Hippocampal formation (tissue), 2 donors: ENCODE measurements at places on chromosomes 11 and 22.

GRCh38 chr11:8282631-8283030, 19.0 kb upstream of the LMO1 start:
- no peak for DNase-seq

GRCh38 chr11:11782532-11783110, 59.2 kb upstream of the USP47 start:
- no peak for DNase-seq

DNA sequence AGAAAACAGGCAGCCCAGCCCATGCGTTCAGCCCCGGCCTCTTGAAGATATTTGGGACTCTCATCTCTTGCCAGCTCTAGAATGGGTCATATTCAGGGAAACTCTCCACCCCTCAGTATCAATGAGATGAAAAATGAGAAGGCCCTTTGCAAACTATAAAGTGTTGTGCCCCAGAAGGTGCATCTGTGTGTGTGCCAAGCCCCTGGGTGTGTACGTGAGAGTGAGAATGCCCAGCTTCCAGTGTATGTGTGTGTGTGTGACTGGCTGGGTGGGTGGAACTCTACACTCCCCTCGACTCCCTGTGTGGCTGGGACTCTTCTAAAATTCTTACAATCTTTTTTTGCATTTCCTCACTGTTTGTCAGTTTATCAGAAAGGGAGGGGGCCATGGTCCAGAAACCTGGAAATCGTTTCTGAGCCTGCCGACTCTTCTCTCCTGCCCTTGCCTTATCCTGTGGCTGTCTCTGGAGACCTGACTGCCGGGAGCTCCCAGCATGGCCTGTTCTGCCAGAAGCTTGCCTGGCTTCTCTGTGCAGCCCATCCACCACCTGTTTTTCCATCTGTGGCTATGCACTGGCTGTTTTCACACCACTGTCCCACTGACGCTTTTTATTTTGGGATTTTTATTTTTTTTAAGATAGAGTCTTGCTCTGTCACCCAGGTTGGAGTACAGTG, 1.2 kb downstream of the P2RY6 start:
- DNase-seq: no peak

- DNase-seq: no peak
Measured at GRCh38 chr22:20238536-20238900, 29.6 kb downstream of the RTN4R start.

DNA sequence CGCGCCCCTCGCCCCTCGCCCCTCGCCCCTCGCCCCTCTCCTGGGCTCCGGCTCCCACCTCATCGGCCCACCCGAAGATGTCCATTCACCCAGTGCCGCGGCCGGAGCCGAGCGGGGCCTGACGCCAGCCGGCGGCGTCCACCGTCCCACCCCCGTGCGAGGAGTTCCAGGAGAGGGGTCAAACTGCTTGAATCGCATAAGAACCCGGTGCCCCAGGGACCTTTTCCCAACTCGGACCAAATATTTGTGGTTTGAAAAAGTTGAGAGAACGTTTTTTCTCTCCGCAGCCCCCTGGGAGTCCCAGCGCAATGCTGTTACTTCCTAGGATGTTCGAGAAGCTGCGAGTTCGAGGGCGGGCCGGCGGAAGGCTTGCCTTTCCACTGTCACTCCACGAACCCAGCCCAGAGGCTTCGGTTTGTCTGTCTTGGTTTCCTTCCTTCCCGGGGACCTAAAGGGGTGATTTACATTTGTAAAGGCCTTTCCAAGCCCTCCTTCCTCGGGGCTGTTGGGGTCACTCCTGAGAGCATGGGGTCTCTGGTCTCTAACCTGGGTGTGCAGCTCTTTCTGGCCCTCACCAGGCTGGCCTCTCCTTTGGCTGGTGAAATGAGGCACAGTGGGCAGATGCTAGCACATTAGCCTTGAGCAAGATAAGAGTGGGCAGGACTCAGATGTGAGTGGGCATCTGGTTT, 38.0 kb downstream of the ETS1 start:
- no peak for DNase-seq

DNA sequence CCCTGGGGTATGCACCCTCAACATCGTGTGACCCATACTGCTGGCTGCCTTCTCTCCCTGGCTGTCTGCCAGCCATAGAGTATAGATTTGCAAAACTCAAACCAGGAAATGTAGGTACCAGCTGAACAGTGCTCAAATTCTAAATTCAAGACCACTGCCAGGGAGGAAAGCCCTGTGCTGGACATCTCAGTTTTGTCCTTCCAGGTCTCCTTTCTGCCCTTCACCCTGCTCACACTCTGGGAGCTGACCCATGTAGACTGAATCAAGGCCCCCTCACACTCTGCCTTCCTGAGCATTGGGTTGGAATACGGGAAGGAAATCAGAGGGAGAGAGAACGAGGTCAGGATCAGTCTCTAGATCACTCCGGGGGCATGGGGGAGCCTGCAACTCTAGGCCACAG, 12.4 kb upstream of the DRD2 start:
- no peak for DNase-seq
